ENCODE measurements at places on chromosomes 7 and 10.

- no peak for DNase-seq
These were observed 166.2 kb downstream of the FAM107B start for GRCh38 chr10:14608381-14609001.

- no peak for DNase-seq
These were observed 101.7 kb upstream of the YAE1 start for GRCh38 chr7:39464350-39465054.

GRCh38 chr10:120735315-120735714 lies 115.8 kb upstream of the WDR11 start:
- DNase-seq: no peak

DNA sequence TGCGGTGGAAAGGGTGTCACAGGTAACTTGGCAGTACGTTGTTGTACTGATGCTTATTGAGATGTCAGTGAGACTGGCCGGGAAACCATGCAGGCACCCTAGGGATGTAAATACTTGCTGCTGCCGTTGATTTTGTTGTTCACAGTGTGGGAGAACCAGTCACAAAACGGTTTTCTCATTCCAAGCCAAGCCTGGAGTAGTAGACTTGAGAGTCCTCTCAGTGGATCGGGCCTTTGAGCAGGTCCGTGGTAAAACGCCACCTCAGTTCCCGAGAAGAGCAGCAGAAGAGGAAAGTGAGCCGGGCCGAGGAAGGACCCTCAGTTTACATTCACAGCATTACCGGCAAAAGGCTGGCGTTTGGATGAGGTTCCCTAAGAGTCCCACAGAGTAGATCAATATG lies 1.1 kb downstream of the JAKMIP3 start:
- no peak for DNase-seq

DNA sequence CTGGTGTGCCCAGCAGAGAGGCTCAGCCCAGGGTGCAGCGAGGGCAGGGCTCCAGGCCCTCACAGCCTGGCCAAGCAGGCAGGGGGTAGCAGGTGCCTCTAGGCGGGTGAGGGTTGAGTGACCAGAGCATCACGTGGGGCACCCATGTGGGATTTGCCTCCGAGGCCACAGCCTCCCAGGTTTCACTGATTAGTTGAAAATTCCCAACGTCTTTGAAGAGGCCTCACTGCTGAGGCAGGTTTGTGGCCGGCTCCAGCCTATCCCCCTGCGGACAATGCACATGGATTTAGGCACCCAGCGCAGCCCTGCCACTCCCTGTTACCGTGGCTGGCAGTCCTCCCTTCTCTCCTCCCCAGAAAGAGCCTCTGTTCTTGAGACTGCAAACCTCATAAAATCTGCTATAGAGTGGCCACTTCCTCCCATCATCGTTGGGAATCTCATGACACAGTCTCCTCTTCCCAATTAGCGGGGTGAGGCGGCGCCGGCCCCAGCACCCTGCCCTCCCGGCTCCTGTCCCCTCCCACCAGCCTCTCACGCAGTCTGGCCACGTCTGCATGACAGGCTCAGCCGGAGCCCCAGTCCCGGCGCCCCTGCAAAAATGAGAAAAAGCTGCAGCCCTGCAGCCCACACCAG lies 10.8 kb downstream of the MYL10 start:
- DNase-seq: no peak

DNA sequence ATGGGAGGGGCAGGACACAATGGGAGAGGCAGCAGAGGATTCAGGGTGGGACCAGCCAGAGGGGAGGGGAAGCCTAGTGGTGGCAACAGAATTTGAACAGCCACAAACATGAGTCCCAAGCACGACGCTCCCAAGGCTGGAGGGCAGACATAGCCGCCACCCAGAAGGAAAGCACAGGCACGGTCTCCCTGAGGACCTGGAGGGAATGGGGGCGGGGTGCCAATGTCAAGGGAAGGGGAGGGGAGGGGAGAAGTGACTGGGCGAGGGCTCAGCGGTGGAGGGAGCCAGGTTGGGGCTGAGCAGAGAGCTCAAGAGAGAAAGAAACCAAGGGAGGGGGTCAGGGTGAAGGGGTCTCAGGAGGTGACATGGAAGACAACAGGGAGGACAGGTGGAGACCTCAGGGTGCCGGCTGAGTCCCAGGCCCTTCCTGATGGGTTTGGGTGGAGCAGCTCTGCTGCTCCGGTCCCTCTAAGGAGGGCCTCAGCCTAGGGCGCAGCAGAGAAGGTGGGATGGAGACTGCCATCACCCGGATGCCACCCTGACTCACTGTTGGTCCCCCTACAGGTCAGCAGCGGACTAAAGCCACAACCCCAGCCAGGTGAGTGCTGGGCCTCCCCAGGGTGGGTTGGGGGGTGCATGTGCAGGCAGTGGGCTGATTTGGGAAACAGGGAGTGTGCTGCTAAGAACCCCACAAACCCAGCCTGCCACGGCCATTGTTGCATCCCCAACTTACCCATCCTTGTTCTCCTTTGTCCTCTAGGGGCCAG lies 24.2 kb downstream of the PILRA start:
- DNase-seq: no peak

GRCh38 chr7:128458956-128459355 lies 3.3 kb downstream of the HILPDA start:
- no peak for DNase-seq

DNA sequence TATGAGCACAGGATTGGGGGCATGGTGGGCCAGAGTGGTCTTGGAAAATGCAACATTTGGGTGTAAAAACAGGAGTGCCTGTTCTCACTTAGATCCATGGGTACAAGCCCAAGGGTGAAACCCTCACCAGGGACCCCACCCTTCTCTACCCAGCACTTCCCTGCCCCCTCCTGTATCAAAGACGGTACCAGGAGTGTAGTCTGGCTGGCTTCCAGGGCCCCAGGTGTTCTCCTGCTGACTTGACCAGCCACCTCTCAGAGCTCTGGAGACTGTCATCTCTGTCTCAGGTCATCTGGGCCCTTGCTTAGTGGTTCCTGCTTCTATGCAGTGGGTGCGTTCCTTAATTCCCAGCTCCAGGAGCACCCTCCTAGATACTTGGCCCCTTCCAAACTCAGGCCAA lies 447.2 kb downstream of the LRMDA start:
- DNase-seq: no peak

DNA sequence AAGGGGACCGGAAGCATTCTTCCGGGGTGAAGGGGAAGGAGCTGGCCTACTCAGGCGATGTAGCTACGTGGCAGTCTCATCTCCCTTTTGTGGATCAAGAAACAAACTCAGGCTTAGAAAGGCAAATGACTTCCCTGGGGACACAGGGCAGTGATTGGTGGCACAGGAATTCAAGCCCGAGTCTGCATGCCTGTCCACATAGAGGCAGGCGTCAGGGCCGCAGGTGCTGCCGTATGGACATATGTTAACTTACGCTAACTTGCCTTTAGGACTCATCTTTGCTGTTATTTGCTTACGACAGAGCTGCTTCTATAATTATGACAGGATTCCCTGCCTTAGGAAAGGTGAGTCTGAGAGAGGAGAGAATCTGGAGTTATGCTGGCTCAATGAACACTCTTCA lies 42.3 kb upstream of the KLF6 start:
- DNase-seq: no peak

GRCh38 chr10:73406846-73407245 lies 7.0 kb downstream of the ANXA7 start:
- DNase-seq: no peak

DNA sequence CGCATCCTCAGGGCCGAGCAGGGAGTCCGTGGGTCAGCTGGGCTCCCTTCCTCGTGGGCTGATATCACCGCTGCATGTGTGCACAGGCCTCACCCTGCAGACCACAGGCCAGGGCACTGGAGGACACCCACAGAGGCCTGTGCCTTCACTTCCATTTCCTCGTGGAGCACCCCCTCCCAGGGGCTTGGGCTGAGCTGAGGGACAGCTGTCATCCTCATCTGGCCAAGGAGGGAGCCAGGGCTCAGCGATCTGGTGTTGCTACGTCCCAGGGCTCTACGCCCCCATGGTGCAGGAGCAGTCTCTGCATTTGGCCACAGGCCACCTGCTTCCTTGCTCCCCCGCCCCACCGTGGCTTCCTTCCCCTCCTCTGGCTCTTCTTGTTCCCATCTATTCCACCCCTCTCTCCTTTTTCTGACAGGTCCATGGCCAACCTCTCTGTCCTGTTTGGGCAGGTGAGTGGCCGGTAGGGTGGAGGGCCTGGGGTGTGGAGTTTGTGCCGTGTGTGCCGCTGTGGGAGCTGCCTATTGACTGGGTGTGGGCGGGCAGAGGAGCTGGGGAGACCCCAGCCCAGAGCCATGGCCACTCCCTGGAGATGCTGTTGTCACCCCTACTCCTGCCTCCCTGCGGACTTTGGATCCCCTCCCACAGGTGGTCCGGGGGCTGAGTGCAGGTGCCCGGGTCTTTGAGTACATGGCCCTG lies 8.3 kb upstream of the ASIC3 start:
- no peak for DNase-seq

DNA sequence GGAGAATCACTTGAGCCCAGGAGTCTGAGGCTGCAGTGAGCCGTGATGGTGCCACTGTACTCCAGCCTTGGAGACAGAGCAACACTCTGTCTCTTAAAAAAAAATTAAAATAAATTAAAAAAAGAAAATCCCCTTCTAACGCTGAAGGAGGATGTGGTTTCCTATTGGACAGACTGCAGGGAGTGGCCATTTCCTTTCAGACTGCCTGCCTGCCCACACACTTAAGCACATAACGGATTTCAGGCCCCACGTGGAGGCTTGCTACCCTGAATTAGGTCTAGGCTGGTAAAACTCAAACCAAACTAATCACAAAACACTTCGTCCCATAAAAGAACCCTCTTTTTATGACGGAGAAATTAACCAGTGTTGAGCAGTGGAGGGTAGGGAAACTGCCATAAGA lies 34.0 kb downstream of the GATA3 start:
- no peak for DNase-seq

GRCh38 chr10:127563718-127564553 lies 14.8 kb downstream of the NPS start:
- no peak for DNase-seq

GRCh38 chr10:96309628-96310320 lies 5.5 kb downstream of the DNTT start:
- DNase-seq: no peak

GRCh38 chr10:3852147-3852904 lies 67.3 kb upstream of the KLF6 start:
- DNase-seq: no peak

GRCh38 chr10:2994221-2994961 lies 73.0 kb upstream of the PFKP start:
- DNase-seq: no peak

- no peak for DNase-seq
These were observed 199.2 kb upstream of the SEMA3A start for GRCh38 chr7:84393786-84394185.

GRCh38 chr7:29839302-29839701 lies 33.0 kb downstream of the WIPF3 start:
- no peak for DNase-seq

GRCh38 chr7:20383351-20383750 lies 52.7 kb downstream of the ITGB8 start:
- DNase-seq: no peak

GRCh38 chr7:20201380-20201779 lies 15.8 kb downstream of the MACC1 start:
- no peak for DNase-seq

- DNase-seq: no peak
These were observed 184.9 kb downstream of the EMX2 start for GRCh38 chr10:117727421-117727820.

DNA sequence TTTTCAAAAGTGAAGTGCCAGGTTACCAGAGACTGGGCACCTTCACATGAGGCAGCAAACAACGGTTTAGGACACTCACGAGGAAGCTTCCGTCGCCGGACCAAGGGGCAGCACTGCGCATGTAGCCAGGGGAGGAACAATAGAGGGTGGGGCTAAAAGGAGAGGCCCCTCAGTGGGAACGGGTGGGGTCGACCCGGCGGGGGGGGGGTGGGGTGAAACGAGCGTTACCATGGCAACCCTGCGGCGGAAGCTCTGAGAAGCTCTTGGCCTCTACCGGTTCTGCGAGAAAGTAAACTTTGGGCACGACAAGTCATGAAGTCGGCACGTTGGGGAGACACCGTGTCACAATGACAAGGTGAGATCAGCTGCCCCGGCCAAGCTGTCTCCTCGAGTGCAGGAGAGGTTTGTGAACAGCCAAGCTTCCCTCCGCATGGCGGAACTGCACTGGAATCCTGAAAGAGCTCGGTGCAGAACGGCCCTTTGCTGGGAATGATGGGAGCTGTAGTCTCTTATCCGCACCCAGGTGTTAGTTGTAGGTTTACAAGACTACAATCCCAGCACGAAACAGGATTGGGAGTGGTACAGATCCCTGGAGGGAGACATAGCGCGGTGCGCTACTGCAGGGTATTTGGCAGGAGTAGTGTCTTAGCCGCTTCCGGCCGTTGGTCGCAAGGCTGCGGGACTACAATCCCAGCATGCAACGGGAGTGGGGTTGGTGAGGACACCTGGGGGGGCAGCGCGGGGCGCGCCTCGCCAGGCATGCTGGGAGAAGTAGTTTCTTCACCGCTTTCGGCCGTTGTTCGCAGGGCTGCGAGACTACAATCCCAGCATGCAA lies 72.8 kb upstream of the ZNF722 start:
- peak; percentile 94 for DNase-seq

- DNase-seq: no peak
These were observed 41.9 kb downstream of the WIPI2 start for GRCh38 chr7:5231811-5232484.

DNA sequence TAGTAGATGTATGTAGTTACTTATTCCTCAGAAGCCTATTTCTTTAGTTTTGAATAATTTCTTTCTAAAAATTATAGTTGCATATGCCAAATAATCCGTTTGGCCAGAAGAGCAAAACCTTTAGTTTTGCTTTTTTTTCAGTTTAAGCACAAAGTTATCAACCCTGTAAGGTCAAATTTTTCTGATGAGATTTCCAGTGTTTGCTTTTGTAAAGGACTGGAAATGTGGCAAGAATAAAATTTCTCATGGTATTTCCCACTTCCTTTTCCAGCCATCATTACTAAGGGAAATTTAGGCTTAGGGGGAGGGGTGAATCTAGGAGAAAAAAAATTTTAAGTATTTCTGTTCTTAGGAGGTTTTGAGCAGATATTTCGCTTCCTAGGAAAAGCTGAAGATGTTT lies 7.6 kb downstream of the CALD1 start:
- DNase-seq: no peak

GRCh38 chr10:33217854-33218253 lies 116.6 kb downstream of the NRP1 start:
- no peak for DNase-seq

DNA sequence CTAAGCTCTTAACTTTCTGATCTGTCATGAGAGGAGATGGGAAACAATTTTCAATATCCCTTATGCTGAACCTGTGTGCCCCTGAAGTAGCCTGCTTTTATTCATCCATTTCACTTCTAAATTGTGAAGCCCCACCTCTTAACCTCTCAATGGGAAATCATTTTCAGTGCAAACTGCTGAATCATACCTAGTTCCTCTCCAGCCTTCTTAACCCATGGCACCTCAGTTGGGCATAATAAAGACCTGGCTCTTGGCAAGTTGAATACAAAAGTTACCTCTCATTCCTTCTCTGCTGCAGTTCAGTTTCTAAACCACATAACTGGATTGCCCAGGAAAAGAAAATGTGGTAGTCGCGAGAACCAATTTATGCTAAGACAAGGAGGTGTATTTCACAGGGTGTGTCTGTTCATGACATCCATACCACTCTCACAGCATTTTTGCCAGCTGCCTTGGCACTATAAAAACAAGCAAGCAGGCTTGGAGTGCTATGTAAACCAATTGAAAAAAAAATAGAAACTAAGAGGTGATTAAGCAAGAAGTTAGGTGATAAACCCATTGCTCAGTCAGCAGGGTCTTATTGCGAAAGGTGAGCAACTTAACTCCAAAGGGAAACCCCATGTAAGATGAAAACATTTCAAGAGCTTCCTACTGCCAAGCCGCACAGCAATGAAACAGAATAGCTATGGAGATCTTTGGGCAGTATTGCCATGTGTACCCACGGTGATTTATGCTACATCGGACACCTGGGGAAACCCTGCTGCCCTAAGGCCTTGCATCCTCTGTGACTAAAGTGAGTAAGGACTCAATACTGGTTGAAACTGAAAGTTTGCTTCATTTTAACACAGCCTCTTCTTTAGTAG lies 57.0 kb upstream of the DKK1 start:
- DNase-seq: no peak

All from posterior cingulate gyrus (tissue), 11 donors.